ENCODE measurements at places on chromosomes 2 and 18.

- no peak for DNase-seq
Observed at GRCh38 chr2:237378650-237379049, 35.3 kb downstream of the COL6A3 start.

- no peak for DNase-seq
Observed at GRCh38 chr2:85457877-85458316, 39.4 kb downstream of the SH2D6 start.

DNA sequence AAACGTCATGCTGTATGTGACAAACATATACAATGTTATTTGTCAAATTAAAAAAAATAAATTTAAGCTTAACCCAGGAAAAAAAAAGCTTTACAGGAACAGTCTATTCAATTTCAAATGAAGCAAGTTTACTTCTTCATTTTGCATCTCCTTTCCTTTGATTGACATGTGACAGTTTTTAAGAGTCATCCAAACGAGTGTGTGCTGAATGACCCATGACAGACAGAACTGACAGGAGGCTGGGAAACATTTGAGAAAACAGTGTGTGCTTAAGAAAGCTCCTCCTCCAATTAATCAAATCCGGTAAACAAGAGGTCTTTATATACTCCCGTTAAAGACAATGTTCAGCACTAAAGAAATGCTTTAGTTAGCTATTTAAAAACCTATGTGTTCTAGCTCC, 177.7 kb downstream of the SRBD1 start:
- no peak for DNase-seq

GRCh38 chr2:186544255-186544675, 45.6 kb upstream of the ITGAV start:
- no peak for DNase-seq
